ENCODE measurements at places on chromosomes 6 and 20. TPM values are rescaled to one million over a fixed set of nuclear protein-coding genes. Genes with fewer than 3 reads are reported as not detected.
A peak's percentile ranks its signal among the peaks of the same experiment; 100 is the strongest.

The VGLL2 gene
- 2.4 TPM for total RNA-seq

The TTK gene
- 0.25 TPM for total RNA-seq

The C20orf141 gene
- total RNA-seq: not detected

The REM1 gene
- 1.5 TPM for total RNA-seq

The MEI4 gene
- total RNA-seq: 0.52 TPM

DNA sequence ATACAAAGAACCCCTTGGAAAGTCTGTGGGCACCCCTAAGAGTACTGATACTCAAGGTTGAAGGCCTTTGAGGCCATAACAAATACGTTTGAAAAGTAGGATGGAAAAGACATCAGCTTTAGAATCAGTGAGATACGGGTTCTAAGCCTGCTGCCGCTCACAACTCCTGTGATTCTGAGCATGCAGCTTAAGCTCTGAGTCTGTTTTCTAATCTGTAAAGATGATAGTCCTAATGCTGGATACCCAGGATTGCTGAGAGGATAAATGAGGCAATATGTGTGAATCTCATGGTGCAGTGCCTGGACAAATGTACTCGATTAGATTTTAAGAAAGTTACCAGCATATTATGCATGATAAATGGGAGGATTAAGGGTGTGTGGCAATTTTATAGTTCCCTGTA is 321.0 kb upstream of the HSF2 start:
- H3K27ac ChIP-seq: no peak overlapping the region
- H3K27me3 ChIP-seq: no peaks in the 10 kb centered on the region
- H3K36me3 ChIP-seq: no peaks in the 10 kb centered on the region

DNA sequence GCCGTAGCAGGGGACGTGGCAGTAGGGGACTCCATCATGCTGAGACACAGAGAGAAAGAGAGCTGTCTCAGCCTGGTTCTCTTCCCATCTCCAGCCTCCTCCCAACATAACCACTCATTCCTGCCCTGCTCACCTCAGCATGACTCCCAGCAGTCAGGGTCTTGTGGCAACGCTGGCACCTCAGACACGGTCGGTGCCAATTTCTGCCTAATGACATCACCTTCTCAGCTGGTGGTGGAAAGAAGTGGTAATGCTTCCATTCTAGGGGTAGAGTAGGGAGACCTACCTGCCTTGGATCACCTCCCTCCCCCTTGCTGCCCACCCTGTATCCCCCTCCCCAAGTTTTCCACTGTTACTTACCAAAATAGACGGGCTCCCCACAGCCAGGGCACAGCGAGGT is 2.5 kb downstream of the CRIP3 start:
- H3K4me1 ChIP-seq: peaks cover 25% of the 10 kb centered on the region
- H3K27me3 ChIP-seq: peaks cover under 1% of the 10 kb centered on the region
- DNase-seq: no peak
- H3K36me3 ChIP-seq: no peaks in the 10 kb centered on the region
- no peak overlapping the region for H3K4me3 ChIP-seq
- H3K27ac ChIP-seq: peak overlapping the region; percentile 36

GRCh38 chr20:20439602-20440190 is 71.8 kb downstream of the INSM1 start:
- H3K4me3 ChIP-seq: no peak overlapping the region
- no peak overlapping the region for H3K27ac ChIP-seq
- DNase-seq: no peak
- H3K36me3 ChIP-seq: no peaks in the 10 kb centered on the region

DNA sequence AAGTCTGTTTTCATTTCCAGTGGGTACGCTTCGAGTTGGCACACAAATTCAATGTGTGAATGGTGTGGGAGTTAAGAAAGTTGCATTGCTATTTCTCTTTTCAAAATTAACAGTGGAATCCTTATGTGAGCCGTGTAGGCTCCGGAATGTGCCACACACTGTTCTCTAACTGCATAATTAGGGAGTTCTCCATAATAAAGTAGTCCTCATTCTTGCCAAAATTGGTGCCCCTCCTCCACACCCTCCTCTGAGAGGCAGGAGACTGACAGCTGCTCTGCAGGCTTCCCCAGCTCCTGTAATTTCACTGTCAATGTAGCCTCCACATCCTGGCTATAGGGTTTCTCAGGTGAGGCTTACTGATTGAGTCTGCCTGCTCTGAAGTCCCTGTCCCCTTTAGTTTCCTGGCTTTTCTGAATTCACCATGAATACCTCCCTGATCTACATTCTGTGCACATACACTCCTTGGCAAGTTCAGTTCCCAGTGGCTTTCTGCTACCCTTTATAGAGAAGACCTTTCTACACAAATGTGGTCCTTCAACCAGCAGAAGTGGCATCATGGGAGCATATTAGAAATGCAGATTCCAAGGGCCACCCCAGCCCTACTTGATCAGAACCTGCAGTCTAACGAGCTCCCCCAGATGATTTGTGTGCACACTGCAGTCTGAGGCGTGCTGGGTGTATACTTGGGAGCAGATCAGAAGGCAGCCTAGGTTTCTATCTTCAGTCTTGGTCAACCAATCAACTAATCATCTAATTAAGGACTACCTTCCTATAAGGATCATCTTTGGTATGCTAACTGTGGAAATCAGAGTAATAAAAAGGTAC is 19.9 kb upstream of the CCN6 start:
- no peak overlapping the region for H3K4me3 ChIP-seq
- no peaks in the 10 kb centered on the region for H3K27me3 ChIP-seq

- no peaks in the 10 kb centered on the region for H3K4me1 ChIP-seq
- no peak for DNase-seq
- no peak overlapping the region for H3K27ac ChIP-seq
Observed at GRCh38 chr6:74657011-74657410, 548.8 kb downstream of the COL12A1 start.

- H3K27me3 ChIP-seq: no peaks in the 10 kb centered on the region
- no peak for DNase-seq
- no peaks in the 10 kb centered on the region for H3K4me1 ChIP-seq
- H3K4me3 ChIP-seq: no peak overlapping the region
- H3K27ac ChIP-seq: no peak overlapping the region
Observed at GRCh38 chr20:14197097-14197496, 140.3 kb downstream of the FLRT3 start.

DNA sequence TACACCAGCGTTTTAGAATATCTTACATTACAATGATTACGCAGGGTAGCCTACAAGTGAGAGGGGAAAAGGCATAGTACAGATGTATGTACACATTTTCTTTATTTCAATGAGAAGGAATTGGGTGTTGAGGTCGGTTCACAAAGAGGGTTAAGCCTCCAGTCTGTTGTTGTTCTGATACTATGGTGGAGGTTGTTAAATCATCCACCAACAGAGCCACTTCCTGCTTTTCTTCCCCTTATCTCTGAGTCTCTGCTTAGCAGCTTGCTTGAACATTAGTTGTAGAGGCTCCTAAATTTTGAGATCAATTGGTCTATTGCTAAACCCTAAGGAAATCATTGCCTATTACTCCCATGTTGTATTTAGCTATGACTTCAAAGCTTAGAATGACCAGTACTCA is 7.3 kb downstream of the RGS17 start:
- no peaks in the 10 kb centered on the region for H3K36me3 ChIP-seq
- no peak overlapping the region for H3K27ac ChIP-seq
- H3K27me3 ChIP-seq: peaks cover 35% of the 10 kb centered on the region
- no peaks in the 10 kb centered on the region for H3K4me1 ChIP-seq
- no peak overlapping the region for H3K4me3 ChIP-seq

DNA sequence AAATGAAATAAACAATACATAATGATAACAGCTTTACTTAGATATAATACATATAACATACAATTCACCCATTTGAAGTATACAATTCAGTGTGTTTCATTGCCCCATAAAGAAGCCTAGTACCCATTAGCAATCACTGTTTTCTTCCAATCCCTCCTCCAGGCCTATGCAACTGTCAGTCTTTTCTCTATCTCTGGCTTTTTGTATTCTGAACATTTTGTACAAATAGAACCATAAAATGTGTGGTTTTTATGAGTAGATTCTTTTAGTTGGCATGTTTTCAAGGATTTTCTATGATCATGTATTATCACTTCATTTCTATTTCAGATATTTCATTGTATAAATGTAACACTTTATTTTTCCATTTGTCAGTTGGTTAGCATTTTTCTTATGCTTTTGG is 54.6 kb upstream of the MYO6 start:
- DNase-seq: no peak
- H3K27ac ChIP-seq: no peak overlapping the region
- H3K4me3 ChIP-seq: no peak overlapping the region
- peaks cover 8% of the 10 kb centered on the region for H3K4me1 ChIP-seq
- H3K36me3 ChIP-seq: peaks cover 79% of the 10 kb centered on the region

DNA sequence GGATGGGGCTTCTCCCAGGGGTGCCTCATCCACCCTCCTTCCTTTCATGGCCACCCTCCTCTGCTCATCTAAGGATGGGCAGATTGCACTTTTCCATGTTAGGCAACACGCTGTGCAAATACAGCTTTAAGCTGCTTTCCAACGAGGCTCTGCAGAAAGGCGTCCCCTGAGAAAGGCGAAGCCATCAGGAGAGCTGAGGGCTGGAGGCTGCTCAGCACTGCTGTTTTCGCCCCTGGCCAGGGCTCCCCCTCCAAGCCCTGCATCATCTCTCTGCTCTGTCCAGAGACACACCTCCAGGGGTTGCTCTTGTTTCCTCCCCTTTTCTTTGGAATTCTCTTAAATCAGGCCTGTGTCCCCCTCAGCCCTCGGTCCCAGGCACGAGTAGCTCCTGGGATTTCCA is 526.1 kb downstream of the CDH26 start:
- no peaks in the 10 kb centered on the region for H3K4me1 ChIP-seq
- H3K27me3 ChIP-seq: peaks cover 13% of the 10 kb centered on the region
- H3K4me3 ChIP-seq: no peak overlapping the region

- peak overlapping the region; percentile 26 for H3K27ac ChIP-seq
- no peaks in the 10 kb centered on the region for H3K27me3 ChIP-seq
- H3K36me3 ChIP-seq: peaks cover 48% of the 10 kb centered on the region
Observed at GRCh38 chr20:38970302-38970701, 8.2 kb downstream of the DHX35 start.

GRCh38 chr6:43862925-43863324 is 92.9 kb downstream of the VEGFA start:
- no peaks in the 10 kb centered on the region for H3K36me3 ChIP-seq
- H3K27me3 ChIP-seq: peaks cover 21% of the 10 kb centered on the region
- DNase-seq: no peak

DNA sequence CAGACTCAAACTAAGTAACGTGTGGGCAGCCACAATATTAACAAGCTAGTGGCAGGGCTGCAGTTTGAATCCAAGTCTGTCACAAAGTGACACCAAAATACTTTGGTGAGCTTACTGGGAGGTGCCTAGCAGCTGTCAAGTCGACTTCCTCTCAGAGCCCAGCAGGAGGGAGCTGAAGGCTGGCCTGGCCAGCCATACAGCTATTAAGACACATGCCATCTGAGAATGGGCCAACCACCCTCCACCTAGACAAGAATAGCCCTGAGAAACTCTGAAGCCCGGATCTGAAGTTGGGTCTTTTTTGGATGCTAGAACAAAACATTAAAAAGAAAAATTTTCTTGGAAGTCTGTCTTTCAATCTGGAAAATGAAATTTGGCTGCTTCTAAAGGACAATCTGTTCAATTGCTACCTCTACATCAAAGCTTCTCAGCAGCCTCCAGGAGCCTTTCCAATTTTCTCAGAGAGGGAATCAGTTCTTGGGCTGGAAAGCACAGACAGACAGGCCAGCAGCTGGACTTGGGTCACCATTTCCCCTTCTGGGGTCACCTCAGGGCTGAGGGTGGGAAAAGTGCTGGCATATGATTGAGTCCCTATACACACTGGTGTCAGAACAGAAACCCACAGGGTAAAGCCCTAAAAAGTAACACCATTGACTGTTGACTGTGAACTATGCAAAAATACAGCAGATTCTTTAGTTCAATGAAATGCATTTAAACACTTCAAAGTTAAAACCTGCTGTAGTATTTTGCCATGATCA is 42.9 kb downstream of the UQCC1 start:
- H3K4me1 ChIP-seq: peaks cover 25% of the 10 kb centered on the region
- DNase-seq: peak; percentile 38
- H3K36me3 ChIP-seq: peaks cover 52% of the 10 kb centered on the region
- H3K27ac ChIP-seq: peak overlapping the region; percentile 67
- H3K4me3 ChIP-seq: no peak overlapping the region
- H3K27me3 ChIP-seq: no peaks in the 10 kb centered on the region

DNA sequence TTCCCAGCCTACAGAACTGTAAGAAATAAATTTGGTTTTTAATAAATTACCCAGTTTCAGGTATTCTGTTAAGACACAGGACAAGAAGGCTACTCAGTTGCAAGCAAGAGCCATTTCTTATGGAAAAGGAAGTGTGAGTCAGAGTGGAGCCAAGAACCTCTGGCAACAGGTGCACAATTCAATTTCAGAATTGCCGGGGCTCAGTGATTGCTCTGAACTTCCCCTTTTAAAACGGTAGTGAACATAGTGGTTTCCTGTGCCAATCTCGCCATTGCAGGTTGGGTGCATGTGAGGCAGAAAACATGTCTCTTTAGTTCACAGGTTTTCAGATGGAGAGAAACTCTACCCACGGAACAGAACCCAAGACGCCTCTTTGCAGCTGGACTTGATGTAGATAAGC is 16.4 kb downstream of the PIGT start:
- H3K4me1 ChIP-seq: peaks cover 24% of the 10 kb centered on the region
- H3K27ac ChIP-seq: peak overlapping the region; percentile 73
- H3K27me3 ChIP-seq: no peaks in the 10 kb centered on the region
- H3K4me3 ChIP-seq: no peak overlapping the region
- no peaks in the 10 kb centered on the region for H3K36me3 ChIP-seq
- DNase-seq: no peak

DNA sequence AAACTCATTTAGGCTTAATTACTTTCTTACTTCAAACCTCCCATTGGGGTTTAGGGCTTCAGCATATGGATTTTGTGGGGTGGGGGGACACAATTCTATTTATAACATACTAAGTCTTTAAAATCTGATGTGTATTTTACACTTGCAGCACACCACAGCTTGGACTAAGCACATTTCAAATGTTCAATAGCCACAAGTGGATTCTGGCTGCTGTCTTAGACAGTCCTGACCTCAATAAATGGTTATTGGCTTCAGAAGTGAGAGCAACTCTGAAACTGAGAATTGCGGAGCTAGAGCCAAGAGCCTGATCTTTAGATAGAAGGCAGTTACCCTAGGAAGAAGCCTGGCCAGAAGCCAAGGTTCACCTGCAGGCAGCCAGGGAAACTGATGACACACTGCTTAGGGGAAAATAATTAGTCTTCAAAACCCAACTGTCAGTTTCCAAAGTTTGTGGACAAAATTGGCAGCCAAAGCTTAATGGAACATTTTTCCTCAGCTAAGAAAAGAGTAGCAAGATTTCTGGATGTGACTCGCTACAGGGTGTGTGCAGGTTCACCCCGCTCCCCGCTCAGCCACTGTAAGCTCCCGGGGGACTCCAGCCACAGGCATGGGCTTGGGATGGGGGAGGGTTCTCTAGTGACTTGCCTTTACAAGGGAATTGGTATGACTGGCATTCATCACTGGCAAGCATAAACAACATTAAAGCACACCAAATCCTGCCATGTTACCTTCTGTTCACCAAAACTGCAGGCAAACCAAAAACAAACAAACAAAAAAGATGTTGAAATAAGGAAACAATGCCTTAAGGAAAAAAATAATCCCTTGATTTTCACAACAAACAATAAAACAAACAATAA is 219.8 kb downstream of the TFAP2A start:
- H3K4me3 ChIP-seq: no peak overlapping the region
- no peaks in the 10 kb centered on the region for H3K36me3 ChIP-seq
- no peak for DNase-seq
- no peak overlapping the region for H3K27ac ChIP-seq
